ENCODE measurements at places on chromosomes 7 and 10.

DNA sequence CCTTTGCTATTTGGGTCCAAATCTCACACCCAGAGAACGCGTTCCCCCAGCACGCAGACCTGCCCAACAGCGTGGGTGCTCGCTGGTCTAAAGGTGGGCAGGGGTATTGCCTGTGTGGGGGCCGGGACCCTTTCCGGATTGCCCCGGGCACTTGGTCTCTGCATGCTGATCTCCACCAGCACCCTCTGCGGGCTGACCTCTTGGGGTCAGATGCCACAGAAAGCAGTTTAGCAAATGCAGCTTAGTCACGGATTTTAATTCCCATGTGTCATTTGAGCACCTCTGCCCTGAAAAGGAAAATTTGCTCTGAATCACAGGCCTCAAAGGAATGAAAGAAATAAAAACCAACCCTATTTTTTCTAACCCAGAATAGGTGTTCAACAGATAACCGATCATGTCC is 46.7 kb downstream of the PKD1L1 start:
- no peak for DNase-seq

GRCh38 chr10:48805411-48805810 is 120.7 kb downstream of the WDFY4 start:
- DNase-seq, result no peak

GRCh38 chr10:548238-548901 is 141.1 kb downstream of the DIP2C start:
- DNase-seq, result no peak

- DNase-seq, result no peak
Measured at GRCh38 chr7:116083796-116084195, 53.2 kb upstream of the TFEC start.

DNA sequence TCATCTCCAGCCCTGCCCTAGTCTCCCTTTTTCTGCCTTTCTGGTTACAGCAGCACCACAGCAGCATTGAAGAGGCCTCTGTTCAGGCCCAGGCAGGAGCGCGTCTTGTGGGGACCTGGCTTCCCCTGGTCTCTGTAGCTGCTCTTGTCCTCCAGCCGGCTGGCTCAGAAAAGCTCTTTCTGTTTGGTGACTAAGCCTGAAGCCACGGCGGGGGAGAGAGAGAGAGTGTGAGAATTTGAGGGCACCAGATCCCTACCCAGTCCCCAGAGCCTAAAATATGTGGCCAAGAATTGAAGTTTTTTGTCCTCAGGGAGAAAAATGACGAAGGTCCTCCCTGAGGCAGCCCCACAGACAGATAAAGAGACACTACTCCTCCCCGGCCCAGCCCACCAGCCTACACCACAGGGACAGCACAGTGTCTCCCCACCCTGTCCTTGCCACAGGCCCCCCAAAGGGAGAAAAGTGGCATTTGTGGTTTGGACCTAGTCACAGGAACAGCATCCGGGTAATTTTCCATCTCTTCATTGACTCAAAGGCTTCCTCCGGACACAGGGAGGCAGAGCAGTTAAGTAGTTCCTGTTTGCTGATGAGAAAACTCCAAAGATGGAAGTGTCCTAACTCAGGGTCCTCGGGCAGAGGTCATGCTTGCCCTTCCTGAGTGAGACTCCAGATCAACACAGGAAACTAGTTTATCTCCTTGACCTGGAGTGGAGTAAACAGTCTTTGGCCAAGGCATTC is 13.3 kb upstream of the FAM180A start:
- DNase-seq, result no peak

GRCh38 chr10:132536241-132536876 is 1.2 kb upstream of the INPP5A start:
- DNase-seq, result no peak

Measured in activated CD4-positive, alpha-beta T cell treated with anti-CD3 and anti-CD28 coated beads, Interleukin-2, amount 50 U/mL, for 16 hours (primary cell).